ENCODE measurements at places on chromosomes 5 and 9.
A peak's percentile ranks its signal among the peaks of the same experiment; 100 is the strongest.

DNA sequence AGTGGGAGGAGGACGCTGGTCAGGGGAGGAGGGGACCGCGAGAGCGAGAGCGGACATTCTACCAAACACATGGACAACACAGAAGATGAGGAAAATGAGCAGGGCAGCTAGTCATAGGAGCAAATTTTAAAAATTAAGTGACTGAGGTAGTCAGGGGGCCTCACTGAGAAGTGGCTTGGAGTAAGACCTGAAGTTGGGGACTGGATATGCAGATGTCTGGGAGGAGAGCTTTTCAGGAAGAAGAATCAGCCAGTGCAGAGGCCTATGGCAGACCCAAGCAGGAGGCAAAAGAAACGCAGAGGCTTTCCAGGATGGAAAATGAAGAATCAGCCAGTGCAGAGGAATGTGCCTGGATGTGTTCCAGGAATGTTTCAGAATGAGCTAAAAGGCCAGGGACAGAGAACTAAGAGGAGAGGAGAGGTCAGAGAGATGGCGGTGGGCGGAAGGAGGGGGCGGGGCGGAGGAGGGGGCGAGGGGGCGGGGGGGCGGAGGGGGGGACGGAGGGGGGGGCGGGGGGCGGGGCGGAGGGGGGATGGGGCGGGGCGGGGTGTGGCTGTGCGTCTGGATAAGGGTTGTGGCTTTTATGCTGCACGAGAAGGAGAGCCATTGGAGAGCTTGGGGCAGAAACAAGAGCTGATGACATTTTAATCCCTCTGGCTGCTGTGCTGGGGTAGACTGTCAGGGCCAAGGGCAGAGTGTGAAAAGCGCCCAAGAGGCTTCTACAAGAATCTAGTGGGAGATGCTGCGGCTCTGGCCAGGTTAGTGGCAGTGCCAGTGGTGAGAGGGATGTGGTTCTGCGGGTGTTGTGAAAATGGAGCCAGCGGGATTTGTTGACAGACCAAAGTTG is 129.6 kb downstream of the KCNIP1 start:
- no peak for DNase-seq

GRCh38 chr9:75953218-75953617 is 62.7 kb downstream of the PCSK5 start:
- DNase-seq = no peak

DNA sequence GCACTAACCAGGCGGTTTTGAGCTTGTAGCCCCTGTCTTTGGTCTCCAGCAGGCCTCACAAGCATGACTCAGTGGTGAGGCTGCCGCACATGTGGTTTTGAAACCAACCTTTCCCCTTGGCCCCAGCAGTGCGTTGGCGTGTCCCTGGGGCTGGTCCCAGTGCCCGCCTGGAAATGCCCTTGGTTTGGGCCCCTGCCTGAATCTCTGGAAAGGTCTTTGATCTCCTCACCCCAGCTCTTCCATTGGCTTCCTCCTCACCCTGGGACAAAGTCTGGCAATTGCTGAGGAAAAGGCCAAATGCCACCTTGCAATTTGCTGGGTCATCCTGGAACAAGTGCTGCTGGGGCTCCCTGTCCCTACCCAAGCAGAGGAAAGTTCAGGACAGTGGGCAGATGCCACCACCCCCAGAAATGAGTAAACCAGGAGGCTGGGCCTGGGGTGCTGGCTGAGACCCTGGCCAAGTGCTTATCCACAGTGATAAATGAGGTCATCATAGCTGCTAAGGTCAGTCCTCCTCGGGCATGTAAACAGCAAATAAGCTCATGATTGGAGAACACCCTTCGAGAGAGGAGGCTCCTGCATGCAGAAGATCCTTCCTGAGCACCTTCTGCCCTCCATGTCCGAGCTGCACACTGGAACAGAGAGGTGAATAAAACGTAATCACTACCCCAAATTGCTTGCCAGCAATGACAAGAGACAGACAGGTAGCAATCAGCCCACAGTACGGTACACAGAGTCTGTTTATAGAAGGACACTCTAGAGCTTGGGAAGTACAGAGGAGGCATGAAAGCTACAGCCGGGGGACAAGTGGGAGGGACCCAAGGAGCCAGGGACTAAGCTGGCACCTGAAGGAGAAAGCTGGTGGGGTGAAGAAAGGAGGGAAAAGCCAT is 98.9 kb upstream of the CPEB4 start:
- no peak for DNase-seq

DNA sequence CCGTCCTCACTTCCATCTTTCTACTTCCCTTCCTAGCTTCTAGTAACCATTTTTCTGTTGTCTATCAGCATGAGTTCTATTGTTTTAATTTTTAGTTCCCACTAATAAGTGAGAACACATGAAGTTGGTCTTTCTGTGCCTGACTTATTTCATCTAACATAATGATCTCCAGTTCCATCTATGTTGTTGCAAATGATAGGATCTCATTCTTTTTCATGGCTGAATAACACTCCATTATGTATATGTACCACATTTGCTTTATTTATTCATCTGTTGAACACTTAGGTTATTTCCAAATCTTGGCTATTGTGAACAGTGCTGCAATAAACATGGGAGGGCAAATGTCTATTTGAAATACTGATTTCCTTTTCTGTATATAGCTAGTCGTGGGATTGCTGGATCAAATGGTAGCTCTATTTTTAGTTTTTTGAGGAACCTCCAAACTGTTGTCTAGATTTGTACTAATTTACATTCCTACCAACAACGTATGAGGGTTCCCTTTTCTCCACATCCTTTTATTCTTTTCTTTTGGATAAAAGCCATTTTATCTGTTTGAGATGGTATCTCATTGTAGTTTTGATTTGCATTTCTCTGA is 50.3 kb downstream of the NSD1 start:
- DNase-seq = no peak

DNA sequence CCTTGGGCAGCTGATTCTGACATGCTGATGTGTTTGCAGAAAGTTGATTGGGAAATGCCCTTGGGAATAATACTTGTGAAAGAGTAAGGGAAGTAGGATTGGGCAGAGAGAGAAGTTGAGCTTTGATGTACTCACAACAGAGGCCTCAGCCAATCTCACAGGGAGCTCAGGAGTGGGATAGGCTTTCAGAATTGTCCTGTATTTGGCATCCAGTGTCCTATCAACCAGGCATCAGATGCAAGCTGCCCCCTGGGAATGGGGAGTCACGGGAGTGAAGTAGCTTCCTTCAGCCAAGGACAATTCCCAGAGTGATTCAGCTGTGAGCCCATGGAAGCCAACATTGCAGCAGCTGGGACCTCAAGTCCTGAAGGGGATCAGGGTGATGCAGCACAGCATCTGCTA is 39.6 kb downstream of the DMAC1 start:
- no peak for DNase-seq

GRCh38 chr9:128244091-128244836 is 31.5 kb downstream of the GOLGA2 start:
- no peak for DNase-seq

DNA sequence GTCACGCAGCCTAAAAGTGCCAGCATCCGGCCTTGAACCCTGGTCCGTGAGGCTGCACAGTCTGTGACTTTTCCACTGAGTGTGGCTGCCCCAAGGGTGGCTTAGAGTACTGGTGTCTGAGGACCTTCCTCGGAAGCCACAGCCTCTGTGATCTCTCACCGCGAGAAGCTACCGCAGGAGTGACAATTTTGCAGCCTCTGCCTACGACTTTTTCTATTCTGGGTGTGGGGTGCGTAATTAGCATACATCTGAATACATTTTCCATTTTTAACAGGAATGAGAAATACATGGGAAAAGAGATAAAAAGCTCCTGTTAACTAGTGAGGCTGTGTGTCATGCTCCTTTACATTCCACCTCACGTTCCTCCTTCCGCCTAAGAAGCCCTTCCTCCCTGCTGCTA is 48.3 kb upstream of the HRH2 start:
- peak; percentile 18 for DNase-seq

DNA sequence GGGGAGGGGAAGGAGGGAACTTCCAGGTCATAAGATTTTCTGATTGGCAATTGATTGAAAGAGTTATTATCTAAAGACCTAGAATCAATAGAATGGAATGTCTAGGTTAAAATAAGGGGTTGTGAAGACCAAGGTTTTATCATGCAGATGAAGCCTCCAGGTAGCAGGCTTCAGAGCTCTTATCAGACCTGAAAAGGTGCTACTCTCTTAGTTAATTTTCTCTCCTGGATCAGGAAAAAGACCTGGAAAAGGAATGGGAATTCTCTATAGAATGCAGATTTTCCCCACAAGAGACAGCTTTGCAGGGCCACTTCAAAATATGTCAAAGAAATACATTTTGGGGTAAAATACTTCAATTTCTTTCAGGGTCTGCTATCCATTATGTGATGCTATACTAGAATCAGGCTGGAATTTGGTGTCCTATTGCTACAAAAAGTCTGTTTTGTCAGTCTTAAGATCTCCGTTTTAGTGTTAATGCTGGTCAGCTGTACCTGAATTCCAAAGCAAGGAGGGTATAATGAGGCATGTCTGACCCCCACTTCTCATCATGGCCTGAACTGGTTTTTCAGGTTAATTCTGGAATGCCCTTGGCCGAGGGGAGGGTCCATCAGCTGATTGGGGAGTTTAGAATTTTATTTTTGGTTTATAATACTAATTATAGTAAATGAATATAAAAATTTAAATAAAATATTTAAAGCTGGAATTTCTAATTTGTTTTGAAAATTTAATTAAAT is 16.6 kb upstream of the STOM start:
- no peak for DNase-seq

- no peak for DNase-seq
Measured at GRCh38 chr5:10475931-10476676, 34.4 kb downstream of the ROPN1L start.

Measured in hypothalamus (tissue), 51 donors.